ENCODE measurements at places on chromosomes 3 and 15. TPM values are rescaled to one million over a fixed set of nuclear protein-coding genes. Genes with fewer than 3 reads are reported as not detected.

- no peak for DNase-seq
Measured at GRCh38 chr3:4722103-4722502, 229.0 kb downstream of the ITPR1 start.

DNA sequence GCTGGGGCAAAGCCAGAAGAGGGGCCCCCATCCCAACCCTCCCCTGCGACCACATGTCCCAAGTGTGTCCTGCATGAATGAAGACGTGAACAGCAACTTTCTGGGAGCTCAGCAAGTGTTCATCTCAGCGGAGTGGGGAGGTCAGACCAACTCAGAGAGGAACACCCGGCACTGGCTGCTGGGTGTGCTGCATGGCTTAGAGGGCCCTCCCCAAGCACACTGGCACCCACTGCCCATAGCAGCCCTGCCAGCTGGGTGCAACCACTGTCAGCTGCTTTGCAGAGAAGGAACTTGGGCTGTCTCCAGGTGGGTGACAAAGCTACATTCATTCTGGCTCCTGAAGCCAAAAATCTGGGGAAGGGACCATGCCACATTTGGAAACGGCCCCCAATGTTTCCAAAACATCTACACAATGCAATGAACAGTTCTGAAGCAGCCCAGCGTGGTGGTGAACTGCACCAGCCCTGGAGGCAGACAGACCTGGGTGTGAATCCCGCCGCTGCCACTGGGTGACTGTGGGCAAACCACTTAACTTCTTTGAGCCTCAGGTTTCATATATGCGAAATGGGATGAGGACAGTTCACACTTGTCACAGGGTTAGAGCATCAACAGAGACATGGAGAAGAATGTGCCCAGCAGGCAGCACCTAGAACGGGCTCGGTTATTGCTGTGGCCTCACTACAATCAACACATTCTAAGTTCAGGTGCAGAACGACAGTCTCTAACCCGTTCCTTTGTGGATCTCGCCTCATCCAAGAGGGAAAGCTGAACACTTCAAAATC, 145.4 kb downstream of the NUP210 start:
- DNase-seq = no peak

DNA sequence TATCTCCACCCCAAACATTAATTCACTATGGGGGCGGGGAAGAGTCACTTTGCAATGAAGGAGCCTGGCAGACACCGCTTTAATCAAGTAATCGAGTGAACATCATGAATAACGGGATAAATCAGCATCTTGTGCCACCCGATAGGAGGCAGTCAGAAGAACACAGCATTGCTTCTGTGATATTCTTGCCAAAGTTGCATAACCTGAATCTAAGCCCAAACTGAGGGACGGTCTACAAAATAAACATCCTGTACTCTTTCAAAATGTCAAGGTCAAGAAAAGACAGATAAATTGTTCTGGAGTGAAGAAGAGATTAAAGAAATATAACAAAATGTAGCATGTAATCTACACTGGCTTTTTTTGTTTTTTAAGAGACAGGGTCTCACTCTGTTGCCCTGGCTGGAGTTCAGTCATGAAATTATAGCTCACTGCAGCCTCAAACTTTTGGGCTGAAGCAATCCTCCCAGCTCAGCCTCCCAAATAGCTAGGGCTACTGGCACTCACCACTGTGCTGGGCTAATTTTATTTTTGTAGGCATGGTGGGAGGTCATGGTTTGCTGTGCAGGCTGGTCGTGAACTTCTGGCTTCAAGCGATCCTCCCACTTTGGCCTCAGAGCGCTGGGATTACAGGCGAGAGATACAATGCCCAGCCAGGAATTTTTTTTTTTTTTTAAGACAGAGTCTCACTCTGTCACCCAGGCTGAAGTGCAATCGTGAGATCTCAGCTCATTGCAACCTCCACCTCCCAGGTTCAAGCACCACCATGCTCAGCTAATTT, 20.1 kb upstream of the VWA5B2 start:
- no peak for DNase-seq

GRCh38 chr3:156433910-156434309, 121.0 kb downstream of the SSR3 start:
- no peak for DNase-seq

Gene NR2F2
- total RNA-seq = 16.6 TPM

GRCh38 chr3:115830764-115831395, 207.6 kb downstream of the GAP43 start:
- DNase-seq = no peak

DNA sequence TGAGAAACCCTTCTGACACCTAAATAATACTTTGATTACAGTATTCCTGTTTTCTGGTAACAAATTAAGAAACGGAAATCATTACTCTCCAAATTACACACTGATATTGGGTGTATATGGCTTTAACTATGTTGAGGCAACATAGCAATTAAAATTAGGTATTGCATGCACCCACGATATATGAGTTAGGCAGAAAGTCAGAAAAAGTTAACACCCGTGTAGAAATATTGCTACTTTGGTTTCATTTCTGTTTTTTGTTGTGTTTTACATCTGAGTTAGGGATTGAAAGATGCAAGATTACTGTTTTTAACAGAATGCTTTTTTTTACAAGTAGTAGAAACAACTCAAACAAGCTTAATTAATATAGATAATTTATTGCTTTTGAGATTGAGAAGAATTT, 327.8 kb downstream of the GBE1 start:
- DNase-seq = no peak

Gene VIPR1
- total RNA-seq = 73.8 TPM

DNA sequence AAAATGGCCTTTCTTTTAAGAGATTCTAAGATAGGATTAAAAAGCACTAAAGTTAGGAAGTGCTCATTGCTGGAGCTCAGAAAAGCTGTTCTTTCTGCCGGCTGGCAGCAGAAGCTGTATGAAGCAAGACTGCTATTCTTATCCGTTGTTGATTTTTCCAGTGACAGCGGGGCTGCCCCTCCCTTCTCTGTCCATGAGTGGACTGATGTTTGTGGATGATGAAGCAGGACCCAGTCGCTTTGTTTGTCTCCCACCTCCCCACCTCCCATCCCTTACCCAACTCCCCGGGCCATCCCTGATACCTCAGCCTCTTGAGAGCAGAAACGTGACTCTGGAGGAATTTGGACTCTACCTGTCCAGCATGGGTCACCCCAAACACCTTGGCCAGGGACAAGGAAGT, 10.3 kb upstream of the MUSTN1 start:
- DNase-seq = no peak

GRCh38 chr15:75868019-75868418, 24.8 kb downstream of the UBE2Q2 start:
- DNase-seq = no peak

GRCh38 chr3:152405915-152406802, 137.4 kb downstream of the MBNL1 start:
- no peak for DNase-seq

DNA sequence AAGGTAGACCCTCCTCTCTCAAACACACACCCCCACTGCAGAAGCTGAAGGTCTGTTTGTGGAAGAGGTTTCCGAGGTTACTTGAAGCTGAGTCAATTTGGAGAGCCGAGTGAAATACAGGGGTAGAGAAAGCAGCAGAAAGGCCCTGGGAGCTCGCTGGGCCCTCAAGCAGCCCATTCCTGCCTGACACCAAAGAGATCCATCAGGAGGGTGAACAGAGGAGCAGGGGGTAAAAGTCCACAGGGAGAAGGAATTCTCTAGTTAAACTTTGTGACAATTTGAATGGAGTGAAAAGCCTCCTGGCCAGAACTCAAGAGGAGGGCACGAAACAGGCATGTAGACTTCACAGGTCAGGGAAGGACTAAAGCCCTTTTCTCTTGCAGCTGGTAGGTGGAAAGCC, 13.6 kb upstream of the SLC27A2 start:
- no peak for DNase-seq

GRCh38 chr15:69185706-69186105, 25.3 kb downstream of the GLCE start:
- DNase-seq = no peak

DNA sequence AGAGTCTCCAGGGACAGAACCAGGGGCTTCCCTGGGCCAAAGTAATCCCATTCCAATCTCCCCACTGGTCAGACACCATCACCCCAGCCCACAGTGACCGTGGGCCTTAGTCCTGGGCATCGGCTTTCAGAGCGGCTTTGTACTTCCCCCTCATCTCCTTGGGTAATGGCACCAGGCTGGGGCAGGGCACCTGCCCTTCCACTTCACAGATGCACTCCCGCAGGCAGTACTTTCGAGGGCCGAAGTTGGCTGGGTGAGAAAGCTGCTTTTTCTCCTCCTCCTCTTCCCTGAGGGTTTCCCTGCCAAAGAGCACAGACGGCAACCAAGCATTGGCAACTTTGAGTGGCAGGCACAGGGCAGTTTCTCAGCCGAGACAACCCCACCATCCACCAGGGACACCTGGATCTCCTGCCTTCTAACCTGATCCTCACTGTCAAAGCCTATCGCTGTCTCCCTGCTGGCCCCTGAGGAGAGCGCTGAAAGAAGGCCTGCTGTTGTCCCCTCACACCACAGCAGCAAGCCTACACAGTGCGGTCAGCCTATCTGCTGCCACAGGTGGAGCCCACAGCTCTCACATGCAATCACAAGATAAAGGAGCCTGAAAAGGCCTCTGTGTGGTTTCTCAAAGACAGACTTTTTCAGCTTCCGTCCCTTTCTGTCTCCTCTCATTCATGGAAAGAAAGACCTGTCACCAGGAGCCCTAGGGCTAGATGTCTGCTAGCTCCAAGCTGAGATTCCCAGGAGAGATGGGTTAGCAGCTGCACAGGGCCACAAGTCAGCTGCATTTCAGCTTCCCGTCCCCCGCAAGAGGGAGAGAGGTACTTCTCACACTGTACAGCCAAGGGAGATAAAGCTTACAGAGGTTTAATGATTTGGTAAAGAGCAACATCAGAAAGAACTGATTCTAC, 12.5 kb downstream of the MRPS25 start:
- no peak for DNase-seq

GRCh38 chr15:54789376-54789775, 407.4 kb downstream of the RSL24D1 start:
- DNase-seq = no peak

DNA sequence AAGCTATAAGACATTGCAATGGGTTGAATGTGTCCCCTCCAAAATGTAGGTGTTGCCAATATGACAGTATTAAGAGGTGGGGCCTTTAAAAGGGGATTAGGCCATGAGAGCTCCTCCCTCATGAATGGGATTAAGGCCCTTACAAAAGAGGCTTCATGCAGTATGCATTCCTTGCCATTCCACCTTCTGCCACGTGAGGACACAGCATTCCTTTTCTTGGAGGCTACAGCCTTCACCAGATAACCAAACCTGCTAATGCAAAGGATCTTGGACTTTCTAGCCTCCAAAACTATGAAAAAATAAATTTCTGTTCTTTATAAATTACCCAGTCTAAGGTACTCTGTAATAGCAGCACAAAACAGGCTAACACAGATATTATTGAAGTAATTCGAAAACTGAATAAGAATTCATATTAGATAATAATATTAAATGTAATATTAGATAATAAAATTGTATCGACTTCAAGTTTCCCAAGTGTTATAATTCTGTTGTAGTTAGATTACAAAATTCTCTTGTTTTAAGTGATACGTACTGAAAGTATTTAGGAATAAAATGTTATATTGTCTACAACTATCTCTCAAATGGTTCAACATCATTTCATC, 29.4 kb upstream of the ATP8B4 start:
- DNase-seq = no peak

GRCh38 chr3:95088464-95088863, 1025.6 kb downstream of the NSUN3 start:
- DNase-seq = no peak

GRCh38 chr3:117617906-117618305, 908.3 kb downstream of the TUSC7 start:
- no peak for DNase-seq

DNA sequence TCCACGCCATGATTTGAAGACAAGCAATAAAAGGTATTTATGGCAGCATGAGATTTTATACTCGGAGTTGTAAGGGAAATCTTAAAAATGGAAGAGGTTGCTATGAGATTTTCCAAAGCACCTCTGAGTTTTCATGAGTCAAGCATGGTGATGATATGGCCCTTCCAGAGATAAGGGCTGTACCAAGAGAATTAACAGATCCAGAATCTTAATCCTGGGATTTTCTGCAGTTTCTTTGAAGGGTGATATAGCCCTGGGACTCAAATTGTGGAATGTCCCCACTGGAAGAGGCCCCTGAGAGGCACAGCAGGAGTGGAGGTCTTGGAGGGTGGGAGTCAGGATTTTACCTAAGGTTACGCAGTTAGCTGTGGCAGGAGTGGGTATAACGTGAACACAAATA, 243.3 kb downstream of the ZNF621 start:
- DNase-seq = no peak

DNA sequence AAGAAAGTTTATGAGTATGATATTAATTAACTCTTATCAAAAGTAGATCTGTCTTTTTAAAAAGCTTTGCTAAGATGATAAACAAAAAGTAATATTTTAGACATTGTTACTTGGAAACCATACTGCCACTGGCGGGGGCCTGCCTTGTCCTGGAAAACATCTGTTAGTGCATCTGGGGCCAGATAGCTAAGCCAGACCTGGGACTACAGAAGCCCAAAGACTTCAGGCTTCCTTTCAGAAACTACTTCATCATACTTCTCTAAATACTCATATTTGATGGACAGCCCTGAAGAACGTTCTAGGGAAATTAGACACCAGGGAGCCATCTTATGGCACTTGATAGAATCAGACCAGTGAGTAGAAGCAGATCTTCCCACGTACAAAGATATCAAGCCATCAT, 795.4 kb upstream of the SEMA6D start:
- DNase-seq = no peak

GRCh38 chr15:39286706-39287105, 294.2 kb upstream of the THBS1 start:
- no peak for DNase-seq

DNA sequence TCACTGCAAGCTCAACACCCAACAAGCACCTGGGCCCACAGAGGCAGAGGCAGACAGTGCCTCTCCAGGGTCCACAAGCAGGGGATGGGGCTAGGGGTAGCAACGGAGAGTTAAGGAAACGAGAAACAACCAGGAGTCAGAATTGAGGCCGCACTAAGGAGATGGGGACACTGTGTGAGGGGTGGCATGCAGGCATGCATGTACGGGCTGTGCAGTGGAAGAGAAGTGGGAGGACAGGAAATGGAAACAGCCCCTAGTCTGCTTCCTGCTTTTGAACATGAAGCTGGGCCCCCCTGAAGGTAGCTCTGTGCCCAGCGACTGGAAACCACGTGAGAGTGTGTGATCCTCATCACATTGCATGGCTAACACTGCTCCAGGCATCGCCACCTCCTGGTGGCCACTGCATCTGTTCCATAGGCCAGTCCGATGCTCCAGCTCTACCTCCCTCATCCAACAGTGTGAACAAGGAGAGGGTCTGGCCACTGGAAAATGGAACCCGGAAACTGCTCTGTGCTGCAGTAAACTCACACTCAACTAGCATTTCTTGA, 44.0 kb downstream of the XXYLT1 start:
- peak; percentile 15 for DNase-seq

- DNase-seq = no peak
Measured at GRCh38 chr15:55999658-56000057, 6.2 kb upstream of the NEDD4 start.

Gene SELENOK
- total RNA-seq = 41.1 TPM

- no peak for DNase-seq
Measured at GRCh38 chr3:9947025-9947995, 4.9 kb downstream of the PRRT3 start.

Measured in omental fat pad (tissue), 4 donors.